ENCODE measurements at places on chromosomes 3 and 15.

DNA sequence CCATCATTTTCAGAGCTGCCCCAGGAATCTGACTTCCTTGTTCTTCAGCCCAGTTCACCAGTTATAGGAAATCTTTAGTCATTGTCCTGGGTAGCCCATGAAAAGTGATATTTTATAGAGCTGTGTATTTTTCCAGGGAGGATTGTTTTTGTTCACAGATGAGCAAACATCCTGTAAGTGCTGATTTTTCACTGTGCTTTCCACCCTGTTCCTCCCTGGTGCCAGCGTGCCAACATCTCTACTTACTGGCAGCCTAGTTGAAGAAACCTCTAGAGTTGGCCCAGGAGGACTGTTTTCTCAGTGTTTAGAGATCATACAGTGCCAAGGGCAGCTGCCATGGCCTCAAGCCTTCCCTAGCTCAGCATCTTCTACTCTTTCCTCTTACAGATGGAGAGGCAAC is 41.3 kb downstream of the ST6GAL1 start:
- no peak for DNase-seq

DNA sequence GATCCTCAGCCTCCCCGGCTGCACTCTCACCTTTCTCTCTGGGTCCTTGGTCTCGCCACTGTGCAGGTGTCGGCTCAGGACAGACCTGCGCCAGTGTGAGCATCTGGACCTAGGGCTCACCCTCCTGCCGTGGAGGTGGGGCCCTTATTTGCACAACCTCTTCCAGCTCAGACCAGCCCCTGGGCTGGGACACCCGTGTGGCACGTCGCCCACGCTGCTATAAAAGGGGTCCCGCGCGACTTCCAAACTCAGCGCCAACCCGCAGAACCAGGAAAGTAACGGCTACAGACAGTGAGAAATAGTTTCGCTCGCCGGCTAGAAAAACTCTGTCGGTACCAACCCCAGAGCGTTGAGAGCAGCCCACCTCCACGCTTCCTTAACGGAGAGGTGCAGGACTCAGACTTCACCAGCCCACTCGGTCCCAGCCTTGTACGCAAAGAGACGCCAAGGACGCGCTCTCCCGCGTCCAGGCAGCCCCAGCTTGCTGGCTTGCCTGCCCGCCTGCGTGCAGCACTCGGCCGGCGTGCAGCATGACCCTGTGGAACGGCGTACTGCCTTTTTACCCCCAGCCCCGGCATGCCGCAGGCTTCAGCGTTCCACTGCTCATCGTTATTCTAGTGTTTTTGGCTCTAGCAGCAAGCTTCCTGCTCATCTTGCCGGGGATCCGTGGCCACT is at the start of the genes DUOX2 and DUOXA2:
Gene DUOX2, minus strand, starts transcription at position 97 of the 675 bp plus-strand sequence. CDS start 761 bp downstream, outside the sequence.
Gene DUOXA2, plus strand, starts transcription at position 251 of the 675 bp plus-strand sequence. Its CDS starts 280 bp downstream, at position 531.
- no peak for DNase-seq

DNA sequence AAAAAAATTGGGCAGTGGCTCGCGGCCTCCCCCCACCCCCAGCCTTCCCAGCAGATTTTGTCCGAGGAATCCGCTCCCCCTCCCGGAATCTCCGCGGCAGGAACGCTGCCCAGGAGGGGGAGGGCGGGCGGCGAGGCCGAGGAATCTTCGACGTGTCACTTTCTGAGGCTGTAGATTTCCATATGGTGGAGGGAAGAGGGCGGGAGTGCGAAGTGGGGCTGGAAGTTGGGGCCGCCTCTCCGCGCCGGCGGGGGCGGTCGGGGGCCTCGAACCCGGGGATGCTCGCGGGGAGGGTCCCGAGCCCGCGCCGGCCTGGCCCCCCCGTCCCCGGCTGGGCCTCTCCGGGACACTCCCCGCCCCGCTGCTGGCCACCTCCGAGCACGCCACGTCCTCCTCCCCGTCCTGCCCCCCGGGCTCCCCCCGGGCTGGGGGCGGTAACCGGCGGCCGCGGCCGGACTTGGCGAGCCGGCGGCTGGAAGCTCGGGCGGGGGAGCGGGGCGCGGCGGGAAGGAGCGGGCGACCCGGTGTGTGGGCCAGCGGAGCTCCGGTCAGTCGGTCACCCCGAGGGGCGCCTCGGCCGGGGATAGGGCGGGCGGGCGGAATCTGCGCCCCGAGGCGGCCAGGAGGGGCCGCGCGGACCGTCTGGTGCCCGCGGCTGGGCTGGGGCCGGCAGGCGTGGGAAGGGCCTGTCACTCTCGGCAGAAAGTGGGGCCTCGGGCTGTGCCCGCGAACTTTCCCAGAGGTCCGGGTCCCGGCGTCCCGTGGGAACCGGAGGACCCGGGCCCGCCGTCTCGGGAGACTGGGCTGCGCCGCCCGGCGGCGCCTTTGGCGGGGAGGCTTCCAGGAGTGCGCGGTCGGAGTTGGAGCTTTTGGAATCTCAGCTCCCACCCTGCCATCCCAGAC is 951 bp downstream of the FNDC3B start:
- peak; percentile 73 for DNase-seq

- DNase-seq, result no peak
Observed at GRCh38 chr3:187830181-187830580, 84.9 kb upstream of the BCL6 start.

DNA sequence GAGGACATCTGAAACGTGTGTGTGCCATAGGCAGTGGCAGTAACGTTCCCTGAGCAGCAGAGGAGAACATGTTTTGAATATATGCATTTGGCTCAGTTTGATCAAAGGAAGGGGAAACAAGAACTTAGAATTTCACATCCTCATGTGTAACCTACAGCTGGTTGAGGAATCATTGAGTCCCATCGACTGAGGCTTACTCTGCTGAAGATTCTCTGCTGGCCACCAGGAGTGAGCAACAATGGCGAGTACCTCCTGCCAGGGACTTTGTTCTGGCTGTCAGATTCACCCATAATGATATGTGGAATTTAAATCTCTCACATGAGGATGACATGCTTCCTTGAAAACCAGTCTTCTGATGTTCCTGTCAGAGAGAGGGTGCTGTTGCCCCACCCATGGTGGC is 21.3 kb downstream of the GORASP1 start:
- DNase-seq, result no peak

GRCh38 chr3:135895106-135895733 is 70.3 kb upstream of the PPP2R3A start:
- peak; percentile 70 for DNase-seq

- DNase-seq, result no peak
Observed at GRCh38 chr15:48584090-48584811, 61.3 kb downstream of the FBN1 start.

- peak; percentile 89 for DNase-seq
Observed at GRCh38 chr15:31435261-31435911, 108.8 kb downstream of the KLF13 start.

DNA sequence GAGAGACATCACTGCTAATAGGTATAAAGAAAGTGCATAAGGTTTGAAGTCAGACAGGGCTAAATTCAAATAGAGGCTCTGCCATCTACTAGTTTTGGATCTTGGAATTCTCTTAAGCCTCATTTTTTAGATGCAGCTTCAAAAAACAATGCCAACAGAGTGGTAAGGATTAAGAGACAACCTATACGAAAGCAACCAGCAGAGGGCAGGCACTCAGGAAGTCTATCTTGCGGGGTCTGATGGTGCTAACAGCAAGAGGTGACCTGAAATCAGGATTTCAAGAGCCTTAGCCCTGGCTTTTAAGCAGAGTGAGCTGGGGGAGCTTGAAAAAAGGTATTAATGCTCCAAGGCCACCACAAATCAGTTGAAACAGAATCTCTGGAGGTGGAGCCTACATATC is 40.7 kb downstream of the LDHAL6B start:
- peak; percentile 49 for DNase-seq

- peak; percentile 41 for DNase-seq
Observed at GRCh38 chr15:79339588-79340314, 28.8 kb downstream of the TMED3 start.

GRCh38 chr3:113537155-113537554 is 4.8 kb downstream of the SIDT1 start:
- no peak for DNase-seq

DNA sequence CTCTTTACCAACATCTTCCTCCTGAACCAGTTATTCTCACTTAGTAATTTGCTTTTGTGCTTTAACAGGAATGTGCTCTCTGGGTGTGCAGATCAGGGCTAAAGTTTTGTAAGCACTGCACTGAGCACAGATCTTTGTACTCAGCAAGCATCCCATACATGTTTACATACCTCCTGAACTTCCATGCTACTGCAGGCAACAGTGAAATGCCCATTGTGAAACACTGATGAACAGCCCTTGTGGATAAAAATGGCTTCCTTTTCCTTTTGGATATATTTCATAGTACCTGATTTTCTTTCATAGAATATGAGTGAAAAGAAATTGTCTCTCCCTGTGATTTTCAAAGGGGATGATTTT is 855.9 kb downstream of the MCTP2 start:
- DNase-seq, result no peak

DNA sequence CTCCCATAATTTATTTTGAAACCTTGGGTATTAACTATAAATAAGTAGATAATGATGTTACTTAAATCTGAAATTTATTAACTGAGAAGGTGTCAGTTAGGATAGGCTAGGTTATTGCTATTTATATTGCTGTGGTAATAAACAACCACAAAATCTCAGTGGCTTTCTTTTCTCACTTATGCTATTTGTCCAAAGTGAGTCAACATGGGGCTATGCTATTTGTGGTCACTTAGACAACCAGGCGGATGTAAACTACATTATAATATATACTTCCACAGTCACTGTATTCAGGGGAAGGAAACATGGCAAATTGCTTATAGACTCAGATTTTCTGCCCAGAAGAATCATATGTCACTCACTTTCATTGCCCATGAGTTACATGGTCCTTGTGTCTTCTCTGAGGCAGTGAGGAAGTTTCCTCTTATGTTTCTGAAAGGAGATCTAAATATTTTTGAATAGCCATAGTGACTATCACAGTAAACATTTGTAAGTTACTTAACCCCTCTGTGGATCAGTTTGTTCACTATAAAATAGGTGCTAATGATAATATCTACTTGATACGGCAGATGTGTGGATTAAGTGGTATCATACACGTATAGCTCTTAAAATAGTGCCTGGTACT is 19.8 kb downstream of the HMG20A start:
- DNase-seq, result no peak

GRCh38 chr3:72220946-72221345 is 436.0 kb upstream of the PROK2 start:
- no peak for DNase-seq

DNA sequence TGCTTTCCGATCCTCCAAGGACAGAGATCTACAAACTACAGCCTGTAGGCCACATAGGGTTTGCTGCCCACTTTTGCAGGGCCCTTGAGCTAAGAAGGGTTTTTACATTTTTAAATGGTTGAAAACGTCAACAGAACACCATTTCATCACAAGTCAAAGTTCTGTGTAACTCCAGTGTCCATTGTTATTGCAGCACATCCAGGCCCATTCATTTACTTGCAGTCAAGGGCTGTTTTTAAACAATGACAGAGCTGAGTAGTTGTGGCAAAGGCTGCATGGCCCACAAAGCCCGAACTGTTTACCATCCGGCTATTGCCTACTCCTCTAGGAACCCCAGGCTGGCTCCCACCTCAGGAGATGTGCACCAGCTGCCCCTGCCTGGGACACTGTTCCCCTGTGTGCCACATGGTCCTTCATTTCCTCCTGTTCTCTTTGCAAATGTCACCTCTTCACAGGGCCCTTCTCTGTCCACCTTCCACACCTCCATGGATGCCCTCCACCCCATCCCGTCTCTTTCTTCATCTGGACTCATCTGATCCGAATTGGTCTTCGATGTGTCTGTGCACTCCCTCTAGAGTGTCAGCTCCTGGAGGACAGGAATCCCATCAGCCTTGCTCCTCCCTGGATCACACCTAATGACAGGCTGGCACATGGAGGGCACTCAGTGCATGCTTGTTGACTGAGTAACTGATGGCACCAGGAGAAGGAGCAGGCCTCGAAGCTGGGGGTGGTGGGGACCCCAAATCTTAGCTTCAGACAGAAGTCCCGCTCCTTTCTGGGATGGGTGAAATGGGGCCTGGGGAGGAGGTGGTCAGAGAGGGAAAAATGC is 69.5 kb upstream of the IQSEC1 start:
- DNase-seq, result no peak

DNA sequence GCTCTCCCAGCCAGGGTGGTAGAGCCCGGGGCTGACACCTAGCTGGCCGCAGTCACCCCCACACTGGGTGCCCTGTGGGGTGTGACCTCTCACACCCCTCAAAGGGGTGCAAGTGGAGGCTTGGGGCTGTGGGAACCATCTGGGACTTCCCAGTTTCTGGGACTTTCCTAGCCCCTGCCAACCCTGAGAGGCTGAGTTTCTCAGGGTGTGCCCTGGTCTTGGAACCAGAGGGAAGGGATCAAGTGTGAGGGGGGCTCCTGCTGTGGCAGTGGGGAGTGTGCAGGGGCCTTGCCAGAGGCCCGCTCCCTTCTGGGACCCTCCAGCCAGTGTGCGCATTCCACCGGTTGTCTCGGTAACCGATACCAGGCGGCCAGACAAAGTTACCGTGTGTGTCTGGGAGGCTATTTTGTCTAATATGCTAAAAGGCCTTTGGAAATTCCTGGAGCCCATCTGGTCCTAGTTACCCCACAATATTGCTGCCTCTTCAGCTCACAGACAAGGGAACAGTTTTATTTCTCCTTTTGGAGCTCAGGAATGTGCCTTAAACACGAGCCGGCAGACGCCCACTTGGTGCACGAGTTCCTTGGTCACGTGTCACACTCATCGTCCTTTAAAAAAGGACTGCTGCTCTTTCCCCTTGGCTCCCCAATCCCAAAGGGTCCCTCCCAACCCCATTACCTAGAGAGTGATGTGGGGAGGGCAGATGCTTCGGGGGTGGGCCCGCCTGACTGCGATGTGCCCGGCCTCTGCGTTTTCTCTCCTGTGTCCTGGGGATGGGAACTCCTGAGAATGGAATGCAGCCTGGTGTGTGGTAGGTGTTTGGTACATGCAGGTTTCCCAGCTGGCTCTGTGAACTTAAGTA is 33.2 kb downstream of the HDAC11 start:
- no peak for DNase-seq

DNA sequence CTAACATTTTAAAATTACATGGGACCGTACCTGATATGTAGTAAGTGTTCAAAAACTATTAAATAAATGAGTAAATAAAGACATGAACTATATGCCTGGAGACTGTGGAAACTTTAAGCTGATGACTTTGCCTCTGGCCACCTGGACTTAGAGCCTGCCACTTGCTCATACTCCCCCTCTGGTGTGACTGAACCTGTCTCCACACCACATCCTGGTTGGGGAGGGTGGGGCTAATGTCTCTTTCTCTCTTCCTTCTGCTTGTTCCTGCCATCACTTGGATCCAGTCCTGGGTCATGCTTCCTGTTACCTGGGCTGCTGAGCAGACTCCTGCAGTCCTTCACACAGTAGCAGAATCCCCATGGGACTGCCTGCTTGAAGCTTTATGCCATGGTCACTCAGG is 8.2 kb upstream of the TMEM158 start:
- no peak for DNase-seq

- no peak for DNase-seq
Observed at GRCh38 chr3:38702231-38702630, 52.7 kb upstream of the SCN5A start.

DNA sequence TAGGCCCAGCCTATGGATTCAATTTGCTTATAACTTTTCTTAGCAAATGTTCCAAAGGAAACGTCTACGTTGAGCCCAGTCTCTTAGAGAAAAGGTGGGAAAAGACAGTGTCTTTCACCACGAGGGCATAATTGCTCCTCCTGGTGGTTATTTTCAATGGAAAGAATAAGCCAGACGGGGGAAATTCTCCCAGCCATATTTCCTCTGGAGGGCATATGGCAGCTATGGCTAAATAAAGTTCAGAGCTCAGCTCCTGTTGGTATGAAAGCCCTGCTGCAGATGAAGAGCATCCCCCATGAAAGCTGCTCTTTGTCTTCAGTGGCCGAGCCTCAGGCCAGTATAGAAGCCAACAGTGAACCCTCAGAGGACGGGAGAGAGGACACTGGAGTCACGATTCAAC is 297.9 kb downstream of the RYR3 start:
- DNase-seq, result no peak

All from BE2C (cell line).